CD4-positive, alpha-beta T cell treated with Interleukin-15 for 4 hours (primary cell): ENCODE measurements at places on chromosomes 7 and 10.
A peak's percentile ranks its signal among the peaks of the same experiment; 100 is the strongest.

DNA sequence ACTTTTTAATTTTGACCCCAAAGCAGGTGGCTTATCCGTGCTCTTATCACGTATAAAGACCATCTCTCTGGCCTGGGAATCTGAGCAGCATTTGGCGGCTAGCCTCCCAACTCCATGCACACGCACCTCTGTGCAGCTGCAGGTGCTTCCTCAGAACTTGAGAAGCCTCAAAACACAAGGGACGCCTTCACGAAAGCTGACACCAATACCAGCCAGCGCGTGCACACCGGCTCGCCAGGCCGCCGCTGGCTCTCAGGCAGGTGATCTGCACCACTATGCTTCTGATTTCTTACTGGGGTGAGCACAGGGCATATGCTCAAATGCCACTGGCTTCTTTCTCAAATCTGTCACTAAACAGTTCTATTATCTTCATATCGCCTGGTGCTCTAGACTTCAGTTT lies 145.0 kb downstream of the PARD3 start:
- no peak for DNase-seq

- no peak for DNase-seq
Measured at GRCh38 chr10:49350846-49351532, 44.9 kb downstream of the DRGX start.

DNA sequence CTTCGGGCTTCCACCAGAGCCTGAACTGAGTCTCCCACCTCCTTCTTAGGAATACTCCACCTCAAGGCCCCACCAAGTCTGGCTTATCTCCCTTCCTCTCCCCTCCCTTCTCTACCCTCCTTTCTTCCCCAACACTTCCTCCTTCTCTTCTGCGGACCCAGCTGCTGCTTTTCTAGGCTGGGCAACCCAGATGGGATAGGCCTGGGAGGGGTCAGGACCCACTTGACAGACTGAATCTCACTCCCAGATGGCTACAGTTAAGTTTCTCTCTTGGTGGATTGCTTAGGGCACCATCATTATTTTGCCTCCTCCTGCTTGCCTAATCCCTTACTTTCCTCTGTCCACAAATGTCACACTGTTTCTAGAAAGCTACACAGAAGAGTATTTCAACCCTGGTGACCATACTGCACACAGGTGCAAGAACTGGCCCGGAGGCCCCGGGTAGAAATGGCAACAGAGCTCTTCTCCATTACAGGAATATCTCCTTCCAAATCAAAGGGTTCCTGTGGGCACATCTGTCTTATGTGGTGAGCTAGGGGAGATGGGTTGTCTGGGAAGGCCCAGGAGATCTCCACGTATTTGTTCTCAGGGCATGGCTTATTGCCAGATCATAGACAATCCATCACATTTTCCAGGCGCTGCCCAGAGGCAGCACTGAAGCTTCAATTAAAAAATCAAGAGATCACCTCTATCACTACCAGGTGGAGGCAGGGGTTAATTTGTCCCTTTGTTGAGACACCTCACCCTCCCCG lies 5.1 kb upstream of the HOXA11 start:
- no peak for DNase-seq

DNA sequence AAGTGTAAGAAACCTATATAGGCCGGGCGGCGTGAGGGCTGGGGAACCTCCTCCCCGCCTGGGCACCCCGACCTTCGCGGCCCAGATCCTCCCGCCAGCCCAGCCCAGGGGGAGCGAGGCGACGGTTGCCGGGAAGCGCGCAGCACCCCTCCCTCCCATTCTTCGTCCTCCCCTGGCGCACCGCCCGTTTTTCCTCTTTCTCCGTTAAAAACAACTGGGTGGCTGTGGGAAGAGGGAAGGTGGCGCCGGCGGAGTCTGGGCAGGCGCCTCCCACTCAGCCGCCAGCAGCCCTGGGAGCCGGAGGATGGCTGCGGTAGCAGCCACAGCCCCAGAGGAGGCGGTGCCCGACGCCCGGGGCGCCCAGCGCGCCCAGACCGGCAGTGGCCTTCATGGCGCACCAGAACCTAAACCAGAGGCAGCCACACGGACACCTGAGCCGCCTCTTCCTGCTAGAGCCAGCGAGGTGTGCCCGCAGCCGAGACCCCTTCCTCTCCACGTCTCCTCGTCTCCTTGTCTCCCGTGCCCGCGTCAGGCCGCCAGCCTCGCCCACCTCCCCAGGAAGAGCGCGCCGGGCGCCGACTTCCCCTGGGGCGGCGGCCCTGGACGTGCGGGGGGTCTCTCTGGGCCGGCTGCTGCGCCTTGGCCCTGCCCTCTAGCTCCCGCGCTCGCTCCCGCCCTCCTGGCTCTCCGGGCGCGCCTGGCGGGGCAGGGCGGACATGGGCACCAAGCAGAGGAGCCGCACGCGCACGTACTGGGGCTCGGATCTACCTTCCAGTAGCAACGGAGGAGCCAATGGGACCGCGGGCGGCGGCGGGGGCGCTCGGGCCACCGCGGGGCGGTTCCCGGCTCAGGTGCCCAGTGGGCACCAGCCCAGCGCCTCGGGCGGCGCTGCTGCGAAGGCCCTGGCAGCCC lies 32.8 kb upstream of the SFTPD start:
- no peak for DNase-seq

GRCh38 chr10:129058664-129059155 lies 408.3 kb upstream of the MGMT start:
- no peak for DNase-seq

- DNase-seq = peak; percentile 24
Measured at GRCh38 chr10:62856021-62856420, 39.9 kb upstream of the EGR2 start.

DNA sequence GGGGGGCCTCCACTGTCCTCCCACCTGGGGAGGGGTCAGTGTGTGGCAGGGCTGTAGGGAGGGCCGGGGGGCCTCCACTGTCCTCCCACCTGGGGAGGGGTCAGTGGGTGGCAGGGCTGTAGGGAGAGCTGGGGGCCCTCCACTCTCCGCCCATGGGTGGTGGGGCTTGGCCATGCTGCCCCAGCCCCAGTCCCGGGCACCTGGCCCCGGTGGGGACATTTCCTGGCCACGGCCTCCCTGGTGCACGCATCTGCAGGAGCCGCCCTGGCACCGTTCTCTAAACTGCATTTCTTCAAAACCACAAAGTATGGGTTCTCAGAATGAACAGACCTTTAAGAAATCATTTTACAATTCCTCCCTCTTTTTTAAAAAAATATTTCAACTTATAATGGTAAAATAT lies 89.3 kb upstream of the PDGFA start:
- no peak for DNase-seq

GRCh38 chr10:18340496-18341051 lies 200.3 kb downstream of the CACNB2 start:
- no peak for DNase-seq

GRCh38 chr7:70857793-70858545 lies 274.0 kb upstream of the GALNT17 start:
- no peak for DNase-seq

DNA sequence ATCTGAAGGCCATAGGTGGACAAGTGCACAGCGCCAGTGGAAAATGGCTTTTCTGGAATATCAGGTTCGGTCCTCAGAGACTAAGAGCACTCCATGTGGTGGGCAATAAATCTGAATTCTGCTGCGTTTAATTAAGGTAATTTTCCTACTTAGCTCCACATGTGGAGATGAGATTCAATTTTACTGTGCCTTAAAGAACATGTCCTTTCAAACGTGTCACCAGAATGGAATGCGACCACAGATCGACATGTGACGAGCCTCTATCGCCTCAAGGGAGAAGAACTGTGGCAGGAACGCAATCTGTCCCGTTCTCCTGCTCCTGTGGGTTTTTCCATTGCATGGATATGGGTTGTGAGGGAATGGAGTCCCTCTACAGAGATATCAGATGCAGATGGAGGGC lies 205.3 kb upstream of the ZNF32 start:
- no peak for DNase-seq

DNA sequence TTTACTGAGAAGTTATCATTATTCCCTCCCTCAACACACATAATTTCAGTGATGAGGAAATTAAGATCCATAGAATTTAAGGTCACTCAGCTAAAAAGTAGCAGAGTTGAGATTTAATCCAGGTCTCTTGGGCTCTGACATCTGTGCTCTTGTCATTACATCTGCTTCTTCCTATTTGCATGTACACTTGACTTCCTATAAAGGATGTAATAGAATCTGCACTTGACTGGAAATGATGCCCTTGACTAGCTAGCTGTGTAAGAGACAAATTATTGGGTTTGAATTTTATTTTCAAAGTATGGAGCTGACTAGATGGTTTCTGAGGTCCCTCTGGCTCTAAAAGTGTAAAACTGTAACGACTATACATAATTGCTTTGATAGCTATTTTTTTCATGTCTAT lies 59.5 kb downstream of the AGK start:
- no peak for DNase-seq

DNA sequence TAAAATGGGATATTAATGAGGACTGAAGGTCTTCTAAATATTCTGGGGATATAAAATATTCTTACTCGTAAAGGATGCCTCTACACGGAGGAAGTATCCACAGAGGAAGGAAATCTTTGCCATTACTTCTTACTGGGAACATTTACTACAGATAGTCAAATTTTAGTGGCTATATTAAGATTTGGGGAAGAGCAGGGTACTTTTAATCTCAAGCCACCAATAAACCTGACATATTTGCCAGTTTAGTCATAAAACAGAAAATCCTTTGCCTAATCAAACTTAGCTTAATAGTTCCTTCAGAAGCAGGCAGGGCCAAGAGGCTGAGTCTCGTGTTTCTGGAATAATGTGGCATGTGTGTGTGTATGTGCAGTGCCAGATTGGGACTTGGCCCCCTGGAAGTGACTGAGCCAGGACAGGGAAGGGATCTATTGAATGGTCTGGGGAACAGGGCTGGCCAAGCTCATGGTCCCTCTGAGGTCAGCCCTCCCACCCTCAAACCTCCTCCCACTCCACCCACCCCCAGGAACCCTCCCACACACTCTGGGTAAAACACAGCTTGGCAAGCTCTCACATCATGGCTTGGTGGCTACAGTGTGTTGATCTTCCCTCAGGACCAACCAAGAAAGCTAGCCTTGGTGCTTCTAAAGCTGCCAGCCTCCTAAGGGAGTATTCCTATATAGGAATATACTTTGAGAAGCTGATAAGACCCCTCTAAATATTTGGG lies 1.6 kb upstream of the PIK3CG start:
- no peak for DNase-seq

GRCh38 chr7:128437426-128438332 lies 18.0 kb upstream of the HILPDA start:
- DNase-seq = no peak

DNA sequence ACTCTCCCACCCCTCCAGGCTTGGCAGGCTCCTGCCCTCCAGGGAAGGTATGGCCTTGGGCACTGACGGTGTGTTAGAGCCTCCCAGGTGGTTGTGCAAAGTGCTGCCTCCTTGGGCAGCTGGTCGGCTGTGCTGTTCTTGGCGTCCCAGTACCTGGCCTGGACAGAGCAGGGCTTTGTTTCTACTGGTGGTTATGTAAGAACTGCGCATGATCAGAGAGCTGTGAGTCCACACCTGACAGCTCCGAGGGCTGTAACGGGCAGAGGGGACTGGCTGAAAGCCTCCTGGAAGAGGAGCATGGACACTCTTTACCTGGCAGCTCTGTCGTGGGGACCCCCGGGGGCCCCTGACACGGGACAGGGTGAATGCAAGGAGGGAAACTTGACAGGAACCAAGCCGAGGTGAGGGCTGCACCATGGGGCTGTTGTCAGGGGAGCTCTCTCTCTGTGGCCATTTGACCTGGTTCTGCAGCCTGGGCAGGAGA lies 3.1 kb upstream of the SFRP5 start:
- DNase-seq = no peak

GRCh38 chr10:28627102-28627501 lies 50.2 kb upstream of the BAMBI start:
- DNase-seq = no peak

- no peak for DNase-seq
Measured at GRCh38 chr7:52410032-52410431, 625.4 kb upstream of the POM121L12 start.

DNA sequence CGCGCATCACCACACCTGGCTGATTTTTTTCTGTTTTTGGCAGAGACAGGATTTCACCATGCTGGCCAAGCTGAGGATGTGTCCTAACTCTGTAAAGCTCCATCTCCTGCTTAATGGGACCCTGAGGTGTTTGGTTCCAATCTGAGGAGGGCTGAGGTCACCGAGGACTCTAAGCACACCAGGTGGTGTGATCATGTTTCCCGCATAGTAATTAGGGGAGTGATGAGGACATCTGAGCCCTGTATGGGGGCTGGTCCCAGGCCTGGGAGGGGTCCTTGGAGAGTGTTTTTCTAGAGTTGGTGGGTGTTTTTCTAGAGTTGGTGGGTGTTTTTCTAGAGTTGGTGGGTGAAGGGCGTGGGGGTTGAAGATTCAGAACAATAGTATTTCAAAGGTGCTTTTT lies 3.0 kb upstream of the ABHD11 start:
- DNase-seq = no peak

GRCh38 chr10:75662715-75663114 lies 231.3 kb downstream of the LRMDA start:
- no peak for DNase-seq

GRCh38 chr10:26799342-26799741 lies 61.4 kb downstream of the ABI1 start:
- DNase-seq = peak; percentile 9

GRCh38 chr10:3588816-3589215 lies 196.2 kb downstream of the KLF6 start:
- no peak for DNase-seq

- DNase-seq = no peak
Measured at GRCh38 chr7:140061607-140061930, 1.2 kb downstream of the PARP12 start.

- no peak for DNase-seq
Measured at GRCh38 chr7:44182827-44183226, 6.4 kb downstream of the GCK start.

- no peak for DNase-seq
Measured at GRCh38 chr10:30384701-30385201, 35.7 kb upstream of the MTPAP start.
